ENCODE measurements at places on chromosomes 5 and 9.
A peak's percentile ranks its signal among the peaks of the same experiment; 100 is the strongest.

DNA sequence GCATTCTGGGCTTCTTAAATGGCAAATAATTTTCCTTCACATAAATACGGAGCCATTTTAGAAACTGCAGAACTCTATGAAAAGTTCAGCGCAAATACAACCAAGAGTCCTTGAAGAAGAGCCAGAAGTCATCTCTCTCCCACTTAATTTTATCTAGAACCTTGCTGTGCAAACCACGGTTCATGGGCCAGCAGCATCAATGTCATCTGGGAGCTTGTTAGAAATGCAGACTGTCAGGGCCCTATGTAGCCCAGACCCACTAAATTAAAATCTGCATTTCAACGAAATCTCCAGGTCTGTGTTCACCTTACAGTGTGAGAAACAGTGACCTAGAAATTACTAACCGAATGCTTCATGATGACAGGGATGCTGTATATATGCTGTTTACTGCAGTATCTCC lies 12.2 kb downstream of the EFNA5 start:
- DNase-seq, result no peak

- no peak for DNase-seq
These were observed 123.0 kb upstream of the CPEB4 start for GRCh38 chr5:173765029-173765644.

DNA sequence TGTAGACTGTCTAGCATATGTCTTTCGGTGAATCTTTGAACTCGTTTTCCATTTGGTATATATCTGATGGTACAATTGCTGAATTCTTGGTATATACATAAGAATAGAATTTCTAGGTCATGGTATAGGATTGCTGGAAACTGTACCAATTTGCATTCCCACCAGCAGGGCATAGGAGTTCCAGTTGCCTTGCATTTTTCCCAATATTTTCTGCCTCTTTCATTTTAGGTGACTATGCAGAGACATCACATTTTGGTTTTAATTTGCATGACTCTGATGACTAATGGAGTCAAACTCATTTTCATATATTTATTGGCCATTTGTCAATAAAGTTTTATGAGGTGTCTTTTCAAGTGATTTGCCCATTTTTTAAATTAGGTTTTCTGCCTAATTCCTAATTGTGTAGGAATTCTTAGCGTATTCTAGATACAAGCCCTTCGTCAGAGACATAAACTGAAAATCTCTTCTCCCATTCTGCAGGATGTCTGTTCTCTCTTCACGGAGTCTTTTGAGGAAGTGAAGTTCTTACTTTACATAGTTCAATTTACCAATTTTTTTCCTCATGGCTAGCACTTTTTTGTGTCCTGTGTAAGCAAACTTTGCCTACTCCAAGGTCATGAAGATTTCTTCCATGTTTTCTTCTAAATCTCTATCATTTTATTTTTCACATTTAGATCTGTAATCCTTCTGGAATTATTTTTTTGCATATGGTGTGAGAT lies 28.9 kb upstream of the PDCD1LG2 start:
- no peak for DNase-seq

- peak; percentile 55 for DNase-seq
These were observed 33.6 kb downstream of the PRRT1B start for GRCh38 chr9:131578731-131579504.

DNA sequence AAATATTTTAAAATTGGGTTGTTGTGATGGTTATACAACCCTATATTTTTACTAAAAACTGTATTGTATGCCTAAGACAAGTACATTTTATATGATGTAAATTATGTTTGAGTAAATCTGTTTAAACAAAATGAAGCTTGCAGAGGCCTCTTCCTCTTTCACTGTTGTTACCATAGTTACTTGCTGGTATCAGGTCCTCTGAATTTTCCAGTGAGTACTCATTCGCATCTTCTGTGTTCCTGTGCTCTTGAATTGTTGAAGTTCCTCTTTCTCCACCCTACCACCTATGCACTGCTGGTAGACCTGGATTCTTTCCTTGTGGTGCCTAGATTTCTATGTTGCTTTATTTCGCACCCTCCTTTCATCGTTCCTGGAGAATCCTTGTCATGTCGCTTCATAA lies 938.5 kb upstream of the ACO1 start:
- DNase-seq, result peak; percentile 13

- DNase-seq, result no peak
These were observed 15.0 kb upstream of the PIP5K1B start for GRCh38 chr9:68690088-68690487.
